ENCODE measurements at places on chromosomes 5 and 9.

DNA sequence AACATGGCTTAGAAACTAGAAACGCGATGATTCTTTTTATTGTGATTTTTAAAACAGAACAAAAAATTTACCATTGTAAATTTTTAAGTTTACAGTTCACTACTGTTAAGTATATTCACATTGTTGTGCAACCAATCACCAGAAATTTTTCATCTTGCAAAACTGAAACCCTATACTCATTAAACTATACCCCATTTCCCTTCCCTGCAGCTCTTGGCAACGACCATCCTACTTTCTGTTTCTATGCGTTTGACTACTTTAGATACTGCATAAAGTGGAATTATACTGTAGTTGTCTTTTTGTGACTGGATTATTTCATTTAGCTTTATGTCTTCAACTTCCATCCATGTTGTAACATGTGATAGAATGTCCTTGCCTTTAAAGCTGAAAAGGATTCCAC lies 52.5 kb downstream of the SPOCK1 start:
- no peak for DNase-seq

DNA sequence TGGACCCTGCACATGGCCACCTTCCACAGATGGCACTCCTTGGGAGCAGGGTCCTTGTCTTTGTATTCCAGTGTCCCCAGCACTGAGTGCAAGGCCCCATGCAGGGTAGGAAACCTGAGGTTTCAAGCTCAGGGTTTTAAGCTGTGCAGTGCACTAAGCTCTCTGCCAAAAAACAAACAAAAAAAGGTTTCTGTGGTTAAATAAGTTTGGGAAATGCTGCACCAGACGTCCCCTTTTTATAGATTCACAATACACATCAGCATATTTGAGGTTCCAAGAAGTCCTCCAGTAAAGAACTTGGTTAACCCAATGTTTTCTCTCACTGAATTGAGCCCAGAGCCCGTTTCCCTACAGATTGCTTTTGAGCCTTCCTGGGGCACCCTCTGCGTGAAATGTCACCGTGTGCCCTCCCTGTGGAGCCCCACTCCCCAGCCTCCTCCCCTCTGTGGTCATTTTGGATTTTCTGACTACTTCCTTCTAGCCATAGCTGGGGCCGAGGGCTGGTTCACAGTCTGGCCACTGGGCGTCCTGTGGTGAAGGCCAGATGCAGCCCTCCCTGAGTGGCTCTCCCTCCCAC lies 17.1 kb downstream of the DELE1 start:
- DNase-seq: no peak

- DNase-seq: no peak
Observed at GRCh38 chr9:134896834-134897583, 16.4 kb downstream of the FCN2 start.

DNA sequence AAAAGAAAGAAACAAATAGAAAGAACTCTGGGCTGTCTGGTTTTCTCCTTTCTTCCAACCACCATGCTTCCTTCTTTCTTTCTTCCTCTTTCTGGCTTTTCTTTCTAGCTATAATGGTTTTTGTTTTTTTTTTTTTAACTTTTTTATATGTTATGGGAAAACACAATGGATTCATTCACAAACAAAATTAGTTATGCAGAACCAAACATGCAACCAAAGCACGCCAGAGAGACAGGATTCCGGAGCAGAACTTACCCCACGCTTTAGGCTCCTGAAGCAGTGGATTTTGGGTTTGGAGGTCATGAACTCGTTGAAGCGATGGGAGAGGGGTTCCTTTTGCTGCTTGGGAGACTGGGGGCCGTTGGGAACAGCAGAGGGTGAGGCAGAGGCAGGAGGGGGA lies 88.3 kb downstream of the USP20 start:
- no peak for DNase-seq

GRCh38 chr5:143350341-143350740 lies 53.1 kb downstream of the NR3C1 start:
- DNase-seq: no peak

GRCh38 chr5:147407094-147407681 lies 102.7 kb downstream of the DPYSL3 start:
- no peak for DNase-seq

GRCh38 chr9:71835596-71835995 lies 67.3 kb upstream of the CEMIP2 start:
- DNase-seq: no peak

DNA sequence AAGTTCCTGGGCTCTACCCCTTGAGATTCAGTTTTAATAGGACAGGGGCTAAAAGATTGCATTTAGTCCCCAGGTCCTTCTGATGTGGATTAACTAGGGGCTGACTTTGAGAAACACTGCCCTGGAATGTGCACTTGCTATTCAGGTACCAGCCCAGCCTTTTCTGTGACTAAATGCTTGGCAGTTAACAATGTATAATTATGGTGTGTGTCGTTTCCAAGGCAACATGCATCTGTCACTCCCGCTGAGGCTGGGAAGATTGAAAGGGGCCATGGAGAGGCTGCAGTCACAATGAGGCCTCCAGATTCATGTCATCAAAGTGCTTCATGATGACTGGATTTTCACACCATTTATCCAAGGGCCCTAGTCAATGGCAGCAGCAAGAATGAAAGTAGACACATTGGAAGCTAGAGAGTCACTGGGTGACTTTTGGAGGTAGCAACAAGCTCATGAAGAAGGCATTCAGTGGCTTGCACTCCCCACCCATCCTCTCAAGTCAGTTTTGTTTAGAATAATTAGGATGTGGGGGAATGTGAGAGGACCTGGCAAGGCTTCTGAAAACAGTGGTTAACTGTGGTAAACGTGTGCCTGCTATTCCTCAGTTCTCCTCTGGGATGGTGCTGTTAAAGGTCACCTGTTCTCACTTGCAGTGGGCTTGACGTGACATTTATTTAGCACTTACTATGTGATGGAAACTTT lies 28.3 kb downstream of the RAI14 start:
- no peak for DNase-seq

GRCh38 chr9:129518074-129518473 lies 102.8 kb downstream of the C9orf50 start:
- DNase-seq: no peak

DNA sequence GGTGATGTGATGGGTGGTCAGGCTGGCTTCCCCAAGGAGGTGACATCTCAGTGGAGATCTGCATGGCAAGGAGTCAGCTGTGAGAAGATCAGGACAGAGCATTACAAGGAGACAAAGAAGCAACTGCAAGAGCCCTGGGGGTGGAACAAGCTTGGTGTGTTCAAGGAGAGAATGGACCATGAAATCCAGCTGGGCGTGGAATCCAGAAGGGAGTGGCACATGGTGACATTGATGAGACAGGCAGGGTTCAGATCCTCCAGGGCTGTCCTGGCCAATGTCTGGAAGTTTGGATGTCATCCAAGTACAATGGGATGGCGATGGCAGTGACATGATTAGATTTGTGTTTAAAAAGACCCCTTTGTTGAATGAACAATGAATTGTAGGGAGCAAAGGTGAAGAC lies 175.6 kb downstream of the MACROH2A1 start:
- no peak for DNase-seq

DNA sequence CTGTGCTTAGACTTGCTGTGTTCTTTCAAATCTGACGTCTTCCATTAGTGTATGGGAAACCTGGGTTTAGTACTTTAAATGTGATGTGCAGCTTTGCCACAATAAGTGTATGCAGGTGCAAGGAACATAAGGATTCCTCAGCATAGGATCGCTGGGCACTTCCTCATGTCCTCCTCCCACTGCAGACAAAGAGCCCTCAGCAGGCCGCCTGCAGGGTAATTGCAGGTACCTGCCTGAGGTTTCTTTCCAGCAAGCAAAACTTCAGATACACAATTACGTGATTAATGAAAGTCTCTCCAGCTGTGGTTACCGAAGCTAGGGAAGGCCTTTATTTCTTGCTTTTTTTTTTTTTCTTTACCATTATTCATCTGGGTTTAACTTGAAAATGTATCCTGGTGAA lies 233.1 kb downstream of the RFK start:
- no peak for DNase-seq

DNA sequence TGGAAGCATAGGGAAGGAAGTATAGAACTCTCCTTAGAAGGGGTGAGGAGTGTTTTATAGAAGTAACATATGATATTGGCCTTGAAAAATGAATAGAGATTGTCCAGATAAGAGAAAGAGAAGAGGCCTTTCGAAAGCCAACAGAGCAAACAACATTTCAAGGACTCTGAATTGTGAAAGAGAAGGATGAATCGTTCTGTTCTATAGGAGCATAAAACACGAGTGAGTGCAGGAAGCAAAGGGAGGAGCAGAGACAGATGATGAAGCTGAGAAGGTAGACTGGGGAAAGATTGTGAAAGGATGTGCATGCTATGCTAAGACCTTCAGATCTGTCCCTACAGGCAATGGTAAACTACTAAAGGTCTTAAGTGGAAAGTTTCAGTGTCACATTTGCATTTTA lies 271.0 kb downstream of the TMEM161B start:
- DNase-seq: no peak

GRCh38 chr5:68252673-68253623 lies 37.4 kb downstream of the PIK3R1 start:
- DNase-seq: peak; percentile 17

GRCh38 chr9:36831381-36832161 lies 202.5 kb downstream of the PAX5 start:
- no peak for DNase-seq

DNA sequence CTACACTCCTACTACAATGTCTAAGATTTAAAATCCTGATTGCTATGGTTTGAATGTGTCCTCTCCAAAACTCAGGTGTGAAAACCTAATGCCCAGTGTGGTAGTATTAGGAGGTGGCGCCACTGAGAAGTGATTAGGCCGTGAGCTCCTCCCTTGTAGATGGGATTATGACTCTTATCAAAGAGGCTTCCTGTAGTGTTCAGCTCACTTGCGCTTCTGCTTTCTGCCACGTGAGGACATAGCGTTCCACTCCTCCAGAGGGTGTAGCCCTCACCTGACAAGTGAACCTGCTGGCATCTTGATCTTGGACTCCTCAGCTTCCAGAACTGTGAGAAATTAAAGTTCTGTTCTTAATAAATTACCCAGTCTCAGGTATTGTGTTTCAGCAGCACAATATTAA lies 33.0 kb upstream of the WHRN start:
- no peak for DNase-seq

- DNase-seq: no peak
Observed at GRCh38 chr5:138582959-138583358, 7.8 kb upstream of the HSPA9 start.

DNA sequence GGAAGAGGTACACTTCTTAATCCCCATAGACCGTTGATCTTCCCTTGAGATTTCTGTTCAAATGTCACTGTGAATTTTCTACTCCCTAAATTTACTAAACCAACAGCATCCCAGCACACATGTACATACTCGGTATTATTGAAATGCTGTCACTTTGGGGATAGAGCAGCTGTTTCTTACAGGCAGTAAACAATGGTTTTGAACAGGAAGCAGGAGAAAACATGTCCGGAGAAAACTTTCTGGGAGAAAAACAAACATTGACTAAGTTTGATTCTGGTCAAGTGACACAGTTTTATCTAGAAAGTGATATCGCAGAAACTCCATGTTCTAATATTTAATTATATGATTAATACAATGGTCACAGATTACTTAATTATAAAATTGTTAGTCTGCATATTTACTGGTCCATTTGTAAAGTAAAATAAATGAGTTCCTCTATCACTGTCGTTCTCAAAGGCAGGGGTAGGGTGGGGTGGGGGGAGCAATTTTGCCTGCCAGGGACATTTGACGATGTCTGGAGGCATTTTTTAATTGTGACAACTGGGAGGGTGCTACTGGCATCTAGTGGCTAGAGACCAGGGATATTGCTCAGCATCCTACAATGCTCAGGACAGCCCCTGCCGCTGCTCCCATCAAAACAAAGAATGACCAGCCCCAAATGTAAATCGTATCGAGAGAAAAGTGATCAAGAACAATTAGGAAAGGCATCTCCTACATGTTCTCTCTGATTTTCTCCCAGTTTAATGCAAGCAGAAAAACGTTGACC lies 12.2 kb downstream of the TAS2R1 start:
- no peak for DNase-seq

DNA sequence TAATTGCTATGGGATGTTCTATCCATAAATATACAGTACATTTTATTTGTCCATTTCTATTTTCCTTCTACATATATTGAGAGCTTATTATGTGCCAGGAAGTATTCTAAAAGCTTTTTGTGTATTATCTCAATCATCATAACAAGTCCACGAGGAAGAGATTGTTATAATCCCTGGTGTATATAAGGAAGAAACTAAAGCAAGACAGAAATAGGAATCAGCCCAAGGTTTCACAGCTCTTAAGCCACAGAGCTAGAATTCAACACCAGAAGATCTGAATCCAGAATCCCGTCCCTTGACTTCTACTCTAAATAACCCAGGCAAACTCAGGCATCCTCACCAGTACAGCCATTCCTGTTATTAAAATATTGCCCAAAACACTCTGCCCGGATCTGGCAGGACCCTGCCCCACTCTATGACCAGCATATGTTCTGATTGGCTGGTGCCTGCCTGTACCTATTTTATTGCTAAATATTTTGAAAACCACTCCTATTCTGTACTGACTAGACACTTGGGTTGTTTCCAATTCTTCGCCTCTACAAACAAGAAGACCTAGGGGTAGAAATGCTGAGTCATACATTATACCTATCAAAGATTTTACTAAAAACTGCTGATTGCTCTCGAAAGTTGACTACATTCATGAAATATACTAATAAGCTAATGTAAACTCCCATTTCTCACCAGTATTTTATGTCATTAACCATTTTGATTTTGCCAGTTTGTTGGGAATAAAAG lies 297.4 kb downstream of the ENC1 start:
- no peak for DNase-seq

GRCh38 chr5:117261948-117262571 lies 687.4 kb upstream of the SEMA6A start:
- no peak for DNase-seq

DNA sequence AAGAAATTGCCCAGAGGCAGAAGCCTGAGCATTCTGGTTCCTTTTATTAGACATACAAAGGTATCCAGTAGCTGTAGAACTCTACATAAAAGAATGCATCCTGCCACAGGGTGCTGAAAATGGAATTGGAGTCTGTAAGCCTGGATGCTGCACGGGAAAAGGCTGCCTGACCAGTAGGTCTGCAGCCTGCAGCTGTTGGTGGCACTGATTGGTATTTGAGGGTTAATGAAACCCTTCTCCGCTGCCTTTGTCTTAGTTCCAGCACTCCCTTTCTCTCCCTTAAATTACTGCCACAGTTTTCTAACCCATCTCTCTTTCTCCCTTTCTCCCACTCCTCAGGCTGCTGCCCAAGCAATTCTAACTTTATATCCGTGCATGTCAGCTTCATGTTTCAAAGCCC lies 64.7 kb downstream of the BRINP1 start:
- DNase-seq: no peak

DNA sequence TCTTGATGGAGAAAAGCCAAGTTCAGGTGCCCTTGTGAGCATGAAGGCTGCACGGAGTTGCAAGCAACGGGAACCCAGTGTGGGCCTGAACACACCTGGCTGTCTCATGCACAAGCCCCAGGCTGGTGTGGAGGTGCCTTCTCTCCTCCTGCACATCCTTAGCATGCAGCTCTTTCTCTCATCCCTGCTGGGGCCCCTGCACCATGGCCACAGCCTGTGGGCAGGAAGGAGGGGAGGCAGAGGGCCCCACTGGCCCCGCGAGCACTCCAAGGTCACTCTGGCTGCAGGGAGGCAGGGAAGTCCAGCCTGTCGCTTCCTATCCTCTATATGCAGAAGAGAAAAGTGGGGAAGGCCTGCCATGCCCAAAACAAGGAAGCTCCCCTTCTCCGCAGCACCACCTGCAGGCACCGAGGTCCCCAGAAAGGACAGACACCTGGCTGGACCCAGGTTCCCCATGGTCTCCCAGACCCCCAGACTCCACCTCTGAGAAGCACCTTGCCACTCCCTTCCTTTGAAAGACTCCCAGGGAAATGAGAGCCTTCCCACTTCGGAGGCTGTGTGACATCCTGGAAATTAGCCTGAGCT lies 18.6 kb downstream of the STKLD1 start:
- no peak for DNase-seq

GRCh38 chr5:167743695-167744464 lies 547.6 kb upstream of the WWC1 start:
- DNase-seq: no peak
